ENCODE measurements at places on chromosomes 11 and 22.

- peak; percentile 28 for DNase-seq
Observed at GRCh38 chr11:99069856-99070444, 49.2 kb downstream of the CNTN5 start.

- no peak for DNase-seq
Observed at GRCh38 chr11:81071606-81072005, 1630.8 kb upstream of the TENM4 start.

DNA sequence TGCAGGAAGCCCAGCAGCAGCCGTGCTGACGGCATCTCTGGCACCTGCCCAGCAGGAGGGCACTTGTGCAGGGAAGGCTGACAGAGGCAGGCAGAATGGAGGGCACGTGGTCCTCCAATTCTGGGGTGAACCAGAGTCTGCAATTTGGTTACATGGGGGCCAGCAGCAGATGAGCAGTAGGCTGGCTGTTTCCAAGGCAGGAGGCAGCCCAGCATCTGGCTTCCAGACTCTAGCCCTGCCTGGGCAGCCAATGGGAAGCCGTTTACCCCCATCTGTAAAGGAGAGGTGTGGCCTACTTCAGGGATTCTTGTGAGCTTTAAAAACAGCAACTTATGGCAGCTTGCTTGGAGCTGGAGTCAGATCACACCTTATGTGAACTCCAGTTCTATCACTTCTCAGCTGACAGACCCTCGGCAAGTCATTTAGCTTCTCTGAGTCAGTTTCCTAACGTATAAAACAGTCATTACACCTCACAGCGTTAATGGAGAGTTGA, 27.9 kb upstream of the RASL10A start:
- DNase-seq = no peak

DNA sequence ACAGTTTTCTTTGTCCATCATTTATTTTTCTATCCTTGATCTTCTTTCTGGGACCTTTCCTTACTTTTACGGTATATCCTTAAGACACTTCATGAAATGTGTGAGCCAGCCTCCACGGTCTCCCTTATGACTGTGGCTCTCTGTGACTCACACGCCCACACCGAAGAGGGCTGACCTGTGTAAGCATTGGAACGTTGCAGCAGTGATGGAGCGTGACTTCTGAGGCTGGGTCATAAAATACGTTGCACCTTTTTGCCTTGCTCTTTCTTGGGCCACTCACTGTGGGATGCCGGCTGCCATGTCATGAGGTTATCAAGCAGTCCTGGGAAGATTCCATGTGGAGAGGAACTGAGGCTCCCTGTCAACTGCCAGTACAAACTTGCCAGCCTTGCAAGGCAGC, 96.3 kb upstream of the RAB1B start:
- DNase-seq = no peak

DNA sequence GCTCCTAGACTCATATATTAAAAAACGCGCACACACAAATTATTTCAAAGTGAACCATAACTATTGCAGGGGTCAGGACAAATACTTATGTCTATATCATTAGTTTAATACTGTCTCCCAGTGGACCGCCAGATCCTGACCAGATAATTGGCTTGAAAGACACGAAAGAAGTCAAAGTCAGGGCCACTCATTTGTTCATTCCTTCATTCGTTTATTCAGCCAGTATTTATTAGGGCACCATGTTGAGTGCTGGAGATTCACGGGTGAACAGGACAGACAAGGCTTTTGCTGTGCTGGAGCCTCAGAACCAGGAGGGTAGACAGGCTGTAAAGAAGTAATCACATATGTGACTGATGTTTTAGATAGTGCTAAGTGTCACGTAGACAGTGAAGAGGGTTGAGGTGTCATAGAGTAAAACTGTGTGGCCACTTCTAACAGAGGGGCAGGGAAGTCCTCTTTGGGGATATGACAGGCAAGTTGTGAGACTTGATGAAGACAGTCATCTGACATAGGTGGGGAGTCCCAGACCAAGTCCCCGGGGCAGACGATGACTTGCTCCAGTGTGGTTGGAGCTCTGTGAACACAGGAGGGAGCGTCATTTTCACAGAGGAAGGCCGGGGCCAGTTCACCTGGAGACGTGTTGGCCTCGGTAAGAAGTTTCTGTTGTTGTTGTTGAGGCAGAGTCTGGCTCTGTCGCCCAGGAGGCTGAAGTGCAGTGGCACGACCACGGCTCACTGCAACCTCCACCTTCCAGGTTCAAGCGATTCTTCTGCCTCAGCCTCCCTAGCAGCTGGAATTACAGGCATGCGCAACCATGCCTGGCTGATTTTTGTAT, 25.9 kb downstream of the RBX1 start:
- no peak for DNase-seq

DNA sequence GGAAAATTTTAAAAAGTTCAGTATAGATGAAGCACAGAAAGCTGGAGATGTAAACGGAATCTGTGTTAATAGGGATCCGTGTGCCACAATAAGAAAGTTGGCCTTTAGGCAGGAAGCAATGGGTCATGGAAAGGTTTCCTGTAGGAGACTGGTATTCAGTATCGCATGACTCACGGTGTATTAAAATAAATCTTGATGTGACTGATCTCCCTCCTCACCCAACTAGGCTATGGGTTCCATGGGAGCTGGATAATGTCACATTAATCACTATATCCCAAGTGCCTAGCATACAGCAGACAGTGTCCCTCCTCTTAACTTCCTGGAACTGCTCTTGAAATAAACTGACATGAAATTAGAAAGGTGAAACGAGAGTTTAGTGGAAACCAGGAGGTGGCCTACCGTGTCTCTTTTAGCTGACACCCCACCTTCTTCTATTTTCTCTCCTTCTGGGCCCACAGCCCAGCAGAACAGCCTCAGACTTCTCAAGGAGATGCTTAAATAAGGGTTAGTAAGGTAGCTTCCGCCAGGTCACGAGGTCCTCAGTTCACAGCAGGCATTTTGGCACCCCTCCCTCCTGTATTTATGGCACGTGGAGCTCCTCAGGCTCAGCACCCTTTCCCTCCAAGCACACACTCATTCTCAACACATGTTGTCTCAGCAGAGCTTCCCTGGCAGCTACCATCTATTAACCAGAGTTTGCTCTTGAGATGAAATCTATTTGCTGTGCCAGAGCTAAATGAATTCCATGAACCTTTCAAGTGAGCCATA, 118.8 kb downstream of the NXPE2 start:
- DNase-seq = peak; percentile 21

DNA sequence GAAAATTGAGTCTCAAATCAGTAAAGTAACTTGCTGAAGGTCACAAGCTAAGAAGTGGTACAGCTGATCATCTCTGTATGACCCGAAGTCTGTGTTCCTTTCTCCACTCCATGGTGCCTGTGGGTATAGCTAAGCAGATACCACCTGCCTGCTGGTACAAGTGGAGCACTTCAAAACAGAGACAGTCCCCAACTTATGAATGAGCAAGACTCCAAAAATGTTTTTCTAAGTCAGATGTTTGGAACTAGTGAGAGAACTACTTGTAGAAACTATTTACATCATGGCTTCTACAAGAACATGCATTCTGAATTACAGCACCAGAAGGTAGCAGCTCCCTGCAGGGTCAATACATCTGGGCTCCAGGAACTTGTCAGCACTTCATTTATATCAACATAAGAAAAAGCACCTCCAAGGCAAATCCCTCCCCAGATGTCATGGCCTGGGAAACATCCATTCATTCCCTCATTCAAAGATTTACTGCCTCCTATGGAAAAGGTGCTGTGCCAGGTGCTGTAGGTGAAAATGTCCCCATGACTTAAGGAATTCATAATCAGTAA, 94.7 kb downstream of the SERGEF start:
- DNase-seq = no peak

DNA sequence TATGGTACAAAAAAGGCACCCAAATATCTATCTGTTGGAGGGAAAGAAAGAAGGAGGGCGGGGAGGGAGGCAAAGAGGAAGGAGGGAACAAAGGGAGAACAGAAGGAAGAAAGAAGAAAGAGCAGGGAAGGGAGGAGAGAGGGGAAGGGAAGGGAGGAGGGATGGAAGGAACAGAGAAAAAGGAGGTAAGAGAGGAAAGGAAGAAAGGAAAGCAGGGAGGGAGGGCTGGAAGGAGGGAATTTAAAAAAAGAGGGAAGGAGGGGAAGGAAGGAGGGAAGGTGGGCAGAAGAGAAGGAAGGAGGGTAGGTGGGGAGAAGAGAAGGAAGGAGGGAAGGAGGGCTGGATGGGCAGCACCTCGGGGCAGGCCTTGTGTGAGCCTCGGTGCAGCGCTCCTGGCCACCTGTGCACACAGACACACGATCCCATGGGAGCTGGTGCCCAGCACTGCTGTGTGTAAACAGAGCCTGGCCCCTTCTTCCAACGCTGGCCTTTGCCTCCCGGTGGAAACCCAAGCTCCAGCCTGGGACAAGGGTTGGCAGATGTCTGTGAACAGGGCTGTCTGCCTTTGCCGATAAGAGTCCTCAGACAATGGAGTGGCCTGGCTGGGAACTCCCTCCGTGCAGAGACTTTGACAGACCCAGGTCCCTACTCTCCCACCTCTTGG, 23.2 kb downstream of the SMIM38 start:
- DNase-seq = no peak

DNA sequence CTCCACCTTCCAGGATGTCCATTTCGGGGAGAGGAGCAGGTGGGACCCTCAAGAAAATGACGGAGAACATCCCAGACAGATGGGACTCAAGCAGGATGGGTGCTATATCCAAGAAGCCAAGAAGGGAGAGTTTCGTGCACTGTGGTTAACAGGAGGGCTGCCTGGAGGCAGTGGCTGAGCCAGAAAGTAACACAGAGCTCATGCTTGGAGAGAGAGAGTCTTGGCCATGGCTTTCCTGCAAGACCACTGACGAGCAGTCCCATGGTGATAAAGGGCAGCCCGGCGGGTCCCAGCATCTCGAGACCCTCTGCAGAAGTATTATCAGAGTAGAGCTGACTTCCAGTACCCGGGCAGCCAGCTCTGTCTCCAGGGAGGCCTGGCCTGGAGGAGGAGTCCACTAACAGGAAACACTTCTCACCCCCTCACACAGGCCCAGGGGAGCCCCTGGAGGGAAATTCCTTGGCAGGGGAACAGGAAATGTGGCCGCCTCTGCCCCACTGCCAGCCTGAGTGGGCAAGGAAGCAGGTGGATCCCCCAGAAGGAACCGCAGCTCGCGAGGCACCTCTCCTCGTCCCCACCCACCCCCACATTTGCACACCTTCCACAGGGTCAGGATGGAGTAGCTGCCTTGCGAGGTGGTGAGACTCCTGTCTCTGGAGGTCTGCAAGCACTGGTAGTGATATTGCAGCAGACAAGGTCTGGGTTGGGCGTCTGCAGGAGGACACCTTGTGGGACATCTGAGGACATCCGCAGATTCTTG, 32.2 kb downstream of the CYTH4 start:
- no peak for DNase-seq

GRCh38 chr11:72333661-72334060, 89.7 kb upstream of the PHOX2A start:
- peak; percentile 63 for DNase-seq

- DNase-seq = peak; percentile 56
Observed at GRCh38 chr22:40637183-40638150, 948 bp upstream of the MRTFA start.

DNA sequence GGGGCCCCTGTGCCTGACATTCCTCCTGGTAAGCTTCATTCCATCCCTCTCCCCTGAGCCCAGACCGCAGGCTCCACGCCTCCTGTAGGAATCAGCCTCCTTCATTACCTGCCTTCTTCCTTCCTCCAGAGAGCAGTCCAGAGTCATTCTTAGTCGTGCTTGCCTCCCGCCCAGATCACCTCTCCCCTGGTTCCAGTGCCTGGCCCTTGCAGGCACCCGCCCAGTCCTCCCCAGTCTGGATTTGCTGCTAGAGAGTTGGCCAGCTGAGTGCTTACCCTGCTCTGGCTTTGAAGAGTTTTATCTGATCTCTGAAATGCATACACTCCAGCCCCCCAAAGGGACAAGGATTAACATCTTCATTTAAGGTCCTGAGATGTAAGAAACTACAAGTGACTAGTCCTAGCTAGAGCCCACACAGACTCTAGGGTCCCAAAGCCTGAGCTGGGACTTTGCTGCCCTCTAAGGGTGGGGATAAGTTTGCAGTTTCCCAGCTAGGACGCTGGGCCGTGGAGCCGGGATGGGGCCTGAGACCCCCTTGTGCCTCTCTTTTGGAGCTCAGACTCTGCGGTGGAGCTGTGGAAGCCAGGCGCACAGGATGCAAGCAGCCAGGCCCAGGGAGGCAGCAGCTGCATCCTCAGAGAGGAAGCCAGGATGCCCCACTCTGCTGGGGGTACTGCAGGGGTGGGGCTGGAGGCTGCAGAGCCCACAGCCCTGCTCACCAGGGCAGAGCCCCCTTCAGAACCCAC, 1.6 kb downstream of the NR1H3 start:
- no peak for DNase-seq

DNA sequence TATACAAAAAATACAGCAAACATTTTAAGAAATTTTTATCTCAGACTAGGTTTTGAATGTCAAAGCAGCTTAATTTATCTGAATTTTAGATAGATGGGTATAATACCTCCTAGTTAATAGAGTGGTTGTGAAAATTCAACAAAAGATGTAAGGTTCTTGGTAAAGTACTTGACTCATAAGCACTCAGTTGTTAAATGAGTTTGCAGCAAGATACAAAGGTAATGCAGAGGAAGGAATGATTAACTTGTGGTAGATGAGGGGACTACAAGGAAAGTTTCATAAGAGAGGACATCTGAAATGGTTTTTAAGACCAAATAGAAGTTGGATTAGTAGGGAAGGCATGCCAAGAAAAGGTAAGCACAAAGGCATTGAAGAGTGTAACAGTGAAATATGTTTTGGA, 37.4 kb downstream of the PPME1 start:
- no peak for DNase-seq

DNA sequence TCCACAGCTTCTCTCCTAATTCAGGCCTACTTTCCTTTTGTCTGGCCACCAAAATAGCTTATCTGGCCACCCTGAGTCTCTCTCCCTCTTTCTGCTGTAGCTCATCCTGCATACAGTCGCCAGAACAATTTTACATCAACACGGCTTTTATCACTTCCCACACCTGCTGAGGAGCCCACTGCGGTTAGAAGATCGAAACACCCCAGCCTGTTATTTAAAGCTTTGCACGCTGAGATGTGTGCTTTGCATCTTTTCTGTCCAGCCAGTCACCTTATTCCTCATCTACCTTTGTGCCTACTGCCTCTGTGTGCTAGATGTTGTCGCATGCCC, 96.0 kb downstream of the COMMD9 start:
- DNase-seq = no peak
